Esophagus squamous epithelium (tissue), 5 donors: ENCODE measurements at places on chromosomes 2 and 18.

DNA sequence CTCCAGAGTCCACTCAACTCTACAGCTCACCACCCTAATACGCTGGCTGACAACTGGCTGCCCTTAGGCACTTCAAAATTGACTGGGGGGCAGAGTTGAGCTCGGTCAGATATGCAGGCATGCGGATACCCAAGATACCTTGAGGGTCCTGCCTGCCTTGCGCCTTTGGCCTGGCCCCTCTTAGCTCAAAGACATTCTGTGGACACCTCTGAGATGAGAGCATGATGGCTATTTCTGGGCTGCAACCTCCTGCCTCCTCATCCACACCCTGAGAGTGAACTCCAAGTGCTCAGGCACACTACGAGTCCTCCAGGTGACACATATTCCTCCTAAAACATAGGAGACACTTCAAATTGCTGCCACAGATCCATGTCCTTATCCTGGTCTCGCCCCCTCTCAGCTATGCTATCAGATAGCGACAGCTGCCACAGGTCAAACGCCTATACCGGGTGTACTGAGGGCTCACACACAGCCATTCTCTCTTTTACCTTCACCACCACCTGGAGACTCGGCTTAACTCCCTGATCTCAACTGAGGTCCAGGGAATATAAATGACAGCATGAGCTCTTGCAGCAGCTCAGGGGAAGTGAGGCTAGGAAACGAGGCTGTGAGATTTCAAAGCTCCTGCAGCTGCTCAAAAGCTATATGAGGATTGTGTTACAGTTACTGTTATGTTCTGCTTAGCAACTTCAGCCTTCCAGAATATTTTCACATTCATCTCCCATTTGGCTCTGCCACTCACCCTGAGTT, 60.5 kb upstream of the TEX51 start:
- DNase-seq: no peak
- no peaks in the 10 kb centered on the region for H3K4me1 ChIP-seq
- H3K36me3 ChIP-seq: no peaks in the 10 kb centered on the region
- no peak overlapping the region for H3K27ac ChIP-seq
- H3K27me3 ChIP-seq: no peaks in the 10 kb centered on the region
- H3K4me3 ChIP-seq: no peak overlapping the region

DNA sequence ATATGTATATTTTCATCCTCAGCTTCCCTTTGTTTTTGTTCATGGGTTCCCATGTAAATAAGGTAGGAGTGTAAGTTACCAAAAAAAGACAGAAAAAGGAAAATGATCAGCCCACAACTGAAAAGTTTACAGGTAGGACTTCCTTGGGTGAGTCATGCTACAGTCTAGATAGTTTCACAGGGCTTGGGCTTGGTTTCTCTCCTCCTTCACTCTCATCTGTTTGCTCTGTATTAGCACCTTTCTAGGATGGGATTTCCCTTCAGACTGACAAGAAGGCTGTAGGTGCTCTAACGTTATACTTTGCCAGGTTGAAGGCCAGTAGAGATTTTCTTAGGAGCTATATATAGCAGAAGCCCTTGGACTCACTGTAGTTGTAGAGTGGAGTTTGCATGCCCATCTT, 57.9 kb downstream of the FAM171B start:
- no peaks in the 10 kb centered on the region for H3K4me1 ChIP-seq
- no peaks in the 10 kb centered on the region for H3K36me3 ChIP-seq
- H3K27ac ChIP-seq: no peak overlapping the region

DNA sequence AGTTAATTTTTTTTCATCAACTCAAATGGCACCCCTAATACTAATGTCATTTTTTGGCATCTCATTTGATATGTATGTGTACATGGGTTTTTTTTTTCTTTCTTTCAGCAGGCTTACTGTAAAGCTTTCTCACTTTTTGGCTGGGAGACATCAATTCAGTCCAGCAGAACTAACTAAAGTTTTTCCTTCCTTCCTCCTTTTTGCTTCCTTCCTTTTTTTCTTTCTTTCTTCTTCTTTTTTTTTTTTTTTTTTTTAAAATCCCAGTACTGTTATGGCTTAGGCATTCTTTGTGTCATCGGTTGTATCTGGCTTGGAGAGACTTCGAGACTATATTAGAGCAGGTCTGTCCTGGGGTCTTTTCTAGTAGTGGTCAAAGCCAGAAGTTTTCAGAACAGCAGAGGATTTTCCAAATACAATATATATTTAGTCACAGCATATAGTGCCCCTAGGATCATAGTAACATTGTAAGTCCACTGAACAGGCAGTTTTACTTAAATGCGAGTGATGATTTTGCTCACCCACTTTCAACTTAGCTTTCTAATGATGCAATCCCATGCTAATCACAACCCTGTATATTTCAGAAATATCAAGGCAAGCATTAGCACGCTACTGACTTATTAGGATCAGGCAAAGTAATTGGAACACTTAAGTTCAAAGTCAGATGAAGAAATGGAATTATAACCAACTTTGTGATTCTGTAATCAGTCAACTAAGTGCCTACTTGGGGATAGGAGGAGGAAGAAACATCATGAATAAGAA, 4.0 kb downstream of the KLHL29 start:
- H3K4me3 ChIP-seq: no peak overlapping the region
- no peaks in the 10 kb centered on the region for H3K36me3 ChIP-seq
- DNase-seq: no peak
- no peaks in the 10 kb centered on the region for H3K27me3 ChIP-seq
- peaks cover 60% of the 10 kb centered on the region for H3K4me1 ChIP-seq

DNA sequence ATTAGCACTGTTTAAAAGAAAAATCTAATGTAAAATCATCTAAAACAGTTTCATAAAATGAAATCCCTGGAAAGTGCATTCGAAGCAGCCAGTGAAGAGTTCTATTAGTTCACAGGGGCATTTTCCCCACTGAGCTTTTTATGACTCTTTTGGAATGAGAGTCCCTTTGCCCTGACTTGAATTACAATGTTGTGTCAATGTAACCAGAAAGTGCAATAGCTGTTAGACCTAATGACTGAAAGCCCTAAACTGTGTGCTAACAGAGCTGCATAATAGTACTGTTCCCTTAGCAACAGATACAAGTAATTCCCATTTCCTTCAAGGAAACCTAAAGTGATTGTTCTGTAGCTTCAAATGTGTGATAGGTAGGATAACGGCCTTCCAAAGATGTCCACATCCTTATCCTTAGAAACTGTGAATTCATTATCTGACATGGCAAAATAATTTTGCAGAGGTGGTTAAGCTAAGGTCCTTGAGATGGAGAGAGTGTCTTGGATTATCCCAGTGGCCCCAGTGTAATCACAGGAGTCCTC, 134.4 kb downstream of the L3MBTL4 start:
- no peaks in the 10 kb centered on the region for H3K36me3 ChIP-seq
- no peaks in the 10 kb centered on the region for H3K27me3 ChIP-seq
- no peak overlapping the region for H3K27ac ChIP-seq
- H3K4me3 ChIP-seq: no peak overlapping the region
- no peak for DNase-seq

DNA sequence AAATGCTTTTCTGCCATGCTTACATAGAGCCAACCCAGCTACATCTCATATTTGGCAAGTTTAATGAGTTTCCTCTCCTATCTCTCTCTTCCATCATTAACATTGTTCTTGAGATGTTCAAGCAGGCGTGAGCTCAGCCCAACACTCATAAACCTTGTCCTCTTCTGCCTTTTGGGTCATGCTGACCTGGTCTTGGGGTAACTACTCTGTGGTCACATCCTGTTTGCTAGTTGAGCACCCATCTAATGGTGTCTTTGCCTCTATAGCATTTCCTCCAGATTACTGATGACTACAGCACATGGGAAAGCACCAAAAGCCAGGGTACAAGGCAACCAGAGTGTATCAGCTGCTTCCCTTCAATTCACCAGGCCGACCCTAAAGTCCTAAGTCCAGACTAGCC, 366.9 kb upstream of the HNRNPA3 start:
- no peak overlapping the region for H3K27ac ChIP-seq
- H3K27me3 ChIP-seq: no peaks in the 10 kb centered on the region
- no peak for DNase-seq
- no peaks in the 10 kb centered on the region for H3K4me1 ChIP-seq

GRCh38 chr2:96486696-96487095, 18.5 kb downstream of the NEURL3 start:
- no peaks in the 10 kb centered on the region for H3K36me3 ChIP-seq
- peak overlapping the region; percentile 93 for H3K27ac ChIP-seq
- no peaks in the 10 kb centered on the region for H3K27me3 ChIP-seq
- DNase-seq: no peak

GRCh38 chr2:239140346-239141020, 260.3 kb downstream of the HDAC4 start:
- H3K4me3 ChIP-seq: no peak overlapping the region
- H3K36me3 ChIP-seq: peaks cover 11% of the 10 kb centered on the region
- no peak overlapping the region for H3K27ac ChIP-seq

GRCh38 chr2:102032368-102033030, 40.7 kb downstream of the IL1R2 start:
- no peaks in the 10 kb centered on the region for H3K27me3 ChIP-seq
- peaks cover 37% of the 10 kb centered on the region for H3K4me1 ChIP-seq
- H3K36me3 ChIP-seq: no peaks in the 10 kb centered on the region

DNA sequence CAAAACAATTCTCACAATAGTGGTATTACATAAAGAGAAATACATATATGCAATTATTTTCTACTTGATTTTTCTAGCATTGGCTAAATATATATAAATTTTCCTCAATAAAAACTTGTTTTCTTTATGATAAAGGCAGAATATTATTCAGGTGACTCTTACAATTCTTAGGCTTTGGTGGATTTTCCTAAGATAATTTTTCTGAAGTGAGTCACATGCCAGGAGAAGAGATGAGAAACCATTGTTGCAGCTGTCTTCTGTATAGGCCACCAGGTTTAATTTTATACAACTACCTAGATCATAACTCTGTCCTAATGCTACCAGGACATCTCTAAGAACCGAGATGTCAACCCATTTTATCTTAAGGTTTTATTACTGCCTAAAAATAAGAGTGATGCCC, 552.4 kb upstream of the CDH2 start:
- DNase-seq: no peak
- no peaks in the 10 kb centered on the region for H3K27me3 ChIP-seq
- no peak overlapping the region for H3K27ac ChIP-seq
- H3K4me1 ChIP-seq: no peaks in the 10 kb centered on the region
- no peak overlapping the region for H3K4me3 ChIP-seq
- no peaks in the 10 kb centered on the region for H3K36me3 ChIP-seq

- H3K27me3 ChIP-seq: peaks cover 8% of the 10 kb centered on the region
- no peak overlapping the region for H3K4me3 ChIP-seq
- H3K36me3 ChIP-seq: no peaks in the 10 kb centered on the region
- H3K27ac ChIP-seq: no peak overlapping the region
Measured at GRCh38 chr2:136149011-136149410, 31.1 kb upstream of the CXCR4 start.

DNA sequence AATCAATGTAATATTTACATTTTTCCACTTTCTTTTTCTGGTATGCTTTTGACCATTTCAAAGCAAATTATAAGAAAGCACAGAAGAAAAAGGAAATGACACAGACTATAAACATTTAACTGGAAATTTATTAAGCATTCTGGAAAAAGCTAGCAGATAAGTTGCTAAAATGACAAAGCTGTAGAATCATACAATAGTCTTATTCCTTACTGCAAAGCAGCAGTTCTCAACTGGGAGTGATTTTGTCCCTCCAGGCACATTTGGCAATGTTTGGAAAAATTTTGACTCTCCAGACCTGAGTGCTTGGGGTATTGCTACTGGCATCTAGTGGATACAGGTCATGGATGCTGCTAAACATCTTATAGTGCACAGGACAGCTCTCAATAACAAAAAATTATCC, 75.1 kb downstream of the MBD5 start:
- no peaks in the 10 kb centered on the region for H3K4me1 ChIP-seq
- no peaks in the 10 kb centered on the region for H3K27me3 ChIP-seq
- H3K36me3 ChIP-seq: no peaks in the 10 kb centered on the region
- H3K27ac ChIP-seq: no peak overlapping the region

- no peak for DNase-seq
- H3K4me3 ChIP-seq: peak overlapping the region; percentile 44
- H3K4me1 ChIP-seq: peaks cover 7% of the 10 kb centered on the region
- no peaks in the 10 kb centered on the region for H3K36me3 ChIP-seq
- peak overlapping the region; percentile 79 for H3K27ac ChIP-seq
Measured at GRCh38 chr2:176554101-176555048, 285.1 kb downstream of the MTX2 start.

DNA sequence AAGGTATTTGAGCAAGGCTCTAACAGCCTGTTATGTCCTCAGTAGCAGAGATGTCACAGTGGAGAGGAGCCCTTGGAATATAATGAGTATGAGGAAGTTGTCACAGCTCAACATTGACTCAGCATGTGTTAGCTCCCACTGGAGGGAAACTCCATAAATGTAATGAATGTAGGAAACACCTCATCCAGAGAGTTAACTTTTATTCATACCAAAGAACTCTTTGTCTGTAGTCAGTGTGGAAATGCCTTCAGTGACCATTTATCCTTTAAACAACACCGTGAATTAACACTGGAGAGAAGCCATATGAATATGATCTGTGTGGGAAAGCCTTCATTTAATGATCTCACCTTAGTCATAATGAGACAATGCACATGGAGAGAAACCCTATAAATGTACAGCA, 59.7 kb downstream of the CYP1B1 start:
- no peak overlapping the region for H3K27ac ChIP-seq
- DNase-seq: no peak
- no peak overlapping the region for H3K4me3 ChIP-seq
- H3K4me1 ChIP-seq: no peaks in the 10 kb centered on the region
- H3K27me3 ChIP-seq: no peaks in the 10 kb centered on the region

- H3K4me3 ChIP-seq: no peak overlapping the region
- no peaks in the 10 kb centered on the region for H3K27me3 ChIP-seq
- H3K36me3 ChIP-seq: no peaks in the 10 kb centered on the region
- H3K27ac ChIP-seq: peak overlapping the region; percentile 67
Measured at GRCh38 chr2:238389988-238390589, 36.6 kb upstream of the ASB1 start.

DNA sequence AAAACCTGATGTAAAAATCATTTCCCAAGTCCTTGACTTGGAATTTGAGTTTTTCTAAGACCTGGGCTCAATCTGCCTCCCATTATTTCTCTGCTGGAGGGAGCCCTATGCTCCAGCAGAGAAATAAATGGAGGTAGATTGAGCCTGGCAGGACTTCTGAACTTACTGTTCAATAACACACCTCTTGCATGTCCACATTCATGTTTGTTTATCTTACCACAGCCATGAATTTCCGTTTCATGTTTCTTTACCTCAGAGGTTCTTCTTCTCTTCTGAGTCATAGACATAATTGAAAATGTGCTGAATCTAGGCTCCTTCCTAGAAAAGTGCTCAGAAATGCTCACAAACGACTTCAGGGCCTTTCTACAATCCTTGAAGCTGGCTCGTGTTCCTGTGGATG, 170.8 kb downstream of the PMAIP1 start:
- DNase-seq: no peak
- no peaks in the 10 kb centered on the region for H3K27me3 ChIP-seq
- H3K36me3 ChIP-seq: no peaks in the 10 kb centered on the region

GRCh38 chr2:147223119-147223518, 621.7 kb upstream of the ACVR2A start:
- H3K4me1 ChIP-seq: no peaks in the 10 kb centered on the region
- H3K27me3 ChIP-seq: no peaks in the 10 kb centered on the region
- H3K27ac ChIP-seq: no peak overlapping the region
- DNase-seq: no peak
- H3K36me3 ChIP-seq: no peaks in the 10 kb centered on the region
- no peak overlapping the region for H3K4me3 ChIP-seq
